ENCODE measurements at places on chromosomes 3 and 15.
A peak's percentile ranks its signal among the peaks of the same experiment; 100 is the strongest.

- no peak for DNase-seq
Measured at GRCh38 chr3:56776556-56776950, 25.2 kb downstream of the ARHGEF3 start.

DNA sequence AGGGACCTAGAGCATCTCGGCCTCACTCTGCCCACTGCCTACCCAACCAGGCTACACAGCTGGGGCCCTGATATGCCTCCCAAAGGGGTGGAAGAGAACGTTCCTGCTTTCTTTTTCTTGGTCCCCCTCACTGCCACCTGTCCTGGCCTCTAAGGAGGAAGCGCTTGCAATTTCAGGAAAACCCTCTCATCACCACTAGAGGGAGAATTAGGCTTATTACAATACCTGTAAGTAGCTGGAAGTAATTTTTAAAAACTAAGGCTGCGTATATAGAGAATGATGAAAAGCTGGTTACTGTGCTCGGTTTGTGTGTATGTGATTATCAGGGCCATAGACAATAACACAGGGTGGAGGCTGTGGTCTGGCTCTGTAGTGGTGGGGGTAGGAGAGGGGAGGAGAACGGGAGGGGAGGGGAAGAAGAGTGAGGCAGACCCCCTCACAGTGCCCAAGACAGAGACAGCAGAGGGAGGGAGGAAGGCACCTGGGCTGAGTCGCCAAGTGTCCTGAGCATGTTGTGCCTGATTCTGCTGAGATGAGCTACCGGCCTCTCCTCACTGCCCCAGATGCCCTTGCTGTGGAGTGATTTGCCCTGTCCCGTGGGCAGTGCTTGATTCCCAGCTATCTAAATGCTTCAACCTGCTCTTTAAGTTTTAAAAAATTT is 3.3 kb downstream of the GABRG3 start:
- DNase-seq, result no peak

- no peak for DNase-seq
Measured at GRCh38 chr3:1962396-1963088, 136.1 kb upstream of the CNTN4 start.

DNA sequence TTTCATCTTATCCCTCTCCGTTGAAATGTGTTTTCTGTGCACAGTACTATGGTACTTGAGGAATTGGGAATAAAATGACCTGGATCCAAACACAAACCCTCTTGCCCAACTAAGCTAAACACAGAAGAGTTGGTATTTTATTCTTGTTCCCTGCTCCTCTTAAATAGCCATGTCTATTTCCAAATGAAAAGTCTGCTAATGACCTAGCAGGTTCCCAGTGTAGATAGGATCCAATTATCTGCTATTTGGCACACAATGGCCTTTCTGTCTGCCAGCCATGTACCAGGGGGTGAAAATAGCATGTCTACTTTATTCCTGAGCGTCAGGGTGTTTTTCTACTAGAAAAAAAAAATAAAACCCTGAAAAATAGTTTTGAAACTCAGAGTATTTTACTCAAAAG is 657.0 kb upstream of the NAALADL2 start:
- DNase-seq, result no peak

GRCh38 chr3:156751461-156752025 is 74.6 kb upstream of the LEKR1 start:
- DNase-seq, result no peak

DNA sequence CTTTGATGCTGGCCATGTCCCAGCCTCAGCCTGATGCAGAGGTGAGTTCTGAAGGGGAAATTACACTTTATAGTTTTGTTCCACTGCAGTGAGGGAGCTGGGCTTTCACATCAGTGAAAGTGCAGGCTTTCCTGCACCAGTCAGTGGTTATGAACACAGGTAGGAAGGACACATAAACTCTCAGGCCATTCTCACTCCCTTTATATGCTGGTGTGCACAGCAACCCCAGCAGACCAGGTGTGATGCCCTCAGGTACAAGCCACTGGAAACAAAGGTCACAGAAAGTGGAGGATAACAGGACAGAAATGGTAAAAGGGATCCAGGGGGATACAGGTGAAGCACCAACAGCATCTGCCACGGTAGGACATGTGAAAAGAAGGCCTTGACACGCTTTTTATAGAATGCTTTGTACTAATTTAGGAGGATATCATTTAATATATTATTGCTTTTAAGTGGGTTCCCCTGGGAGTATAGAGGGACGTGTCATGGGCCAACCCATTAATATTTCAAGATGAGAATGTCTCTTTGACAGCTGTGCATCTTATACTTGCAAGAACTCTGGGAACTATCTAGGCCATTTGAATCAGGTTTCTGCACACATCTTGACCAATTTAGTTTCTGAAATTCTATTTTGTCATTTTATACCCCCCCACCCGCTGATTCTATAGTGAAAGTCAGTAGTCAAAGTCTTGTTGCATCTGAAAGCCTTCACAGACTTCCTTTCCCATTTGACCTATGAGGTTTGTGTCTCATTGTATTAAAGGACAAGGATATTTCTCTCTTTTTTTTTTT is 25.0 kb upstream of the BLM start:
- no peak for DNase-seq

DNA sequence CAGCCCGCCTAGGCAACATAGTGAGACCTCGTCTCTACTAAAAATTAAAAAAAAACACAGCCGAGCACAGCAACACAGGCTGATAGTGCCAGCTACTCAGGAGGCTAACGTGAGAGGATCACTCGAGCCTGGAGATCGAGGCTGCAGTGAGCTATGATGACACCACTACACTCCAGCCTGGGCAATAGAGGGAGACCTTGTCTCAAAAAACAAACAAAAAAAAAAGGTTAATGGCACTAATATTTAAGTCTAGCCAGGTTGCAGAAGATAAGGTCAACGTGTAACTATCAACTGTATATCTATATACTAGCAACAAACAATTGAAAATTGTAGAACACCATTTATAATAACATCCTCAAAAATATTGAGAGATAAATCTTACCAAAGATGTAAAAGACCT is 75.1 kb downstream of the MYO9A start:
- DNase-seq, result no peak

DNA sequence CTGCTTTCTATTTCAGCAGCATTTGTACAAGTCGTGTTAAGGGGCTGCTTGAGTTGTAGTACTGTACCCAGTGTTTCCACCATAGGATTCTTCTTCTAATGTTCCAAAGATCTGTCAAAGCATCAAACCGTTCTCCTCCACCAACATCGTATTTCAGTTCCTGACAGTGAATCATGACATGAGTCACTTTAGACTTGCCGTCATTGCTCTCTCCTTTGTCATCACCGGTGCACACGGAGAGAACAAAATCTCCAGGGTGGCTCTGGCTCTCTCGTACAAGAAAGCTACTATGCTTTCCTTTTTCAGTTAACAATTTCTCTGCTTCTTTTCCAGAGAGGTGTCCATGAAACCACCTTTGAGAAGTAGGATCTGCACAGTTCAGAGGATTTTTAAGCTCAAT is 270.9 kb upstream of the CCDC54 start:
- DNase-seq, result no peak

DNA sequence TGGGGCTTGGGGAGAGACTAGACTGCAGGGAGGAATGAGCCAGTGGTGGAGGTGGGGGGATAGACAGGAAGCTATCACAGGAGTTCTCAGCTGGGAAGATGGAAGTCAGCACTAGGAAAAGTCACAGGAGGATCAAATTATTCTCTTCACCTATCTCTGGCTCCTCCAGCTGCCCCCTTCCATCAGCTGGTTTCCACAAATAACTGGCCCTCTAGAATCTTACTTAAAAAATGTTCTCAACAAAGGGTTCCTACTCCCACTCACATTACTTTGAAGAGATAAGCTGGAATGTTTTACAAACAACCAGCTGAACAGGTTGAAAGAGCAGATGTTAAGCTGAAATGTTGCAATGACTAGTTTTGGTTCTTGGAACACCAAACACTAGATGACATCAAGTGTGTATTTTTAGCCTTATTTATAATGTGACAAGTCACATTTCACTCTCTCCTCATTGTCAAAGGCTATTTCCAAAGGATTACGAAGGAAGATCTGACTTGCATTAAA is 102.7 kb upstream of the AADACL2 start:
- no peak for DNase-seq

DNA sequence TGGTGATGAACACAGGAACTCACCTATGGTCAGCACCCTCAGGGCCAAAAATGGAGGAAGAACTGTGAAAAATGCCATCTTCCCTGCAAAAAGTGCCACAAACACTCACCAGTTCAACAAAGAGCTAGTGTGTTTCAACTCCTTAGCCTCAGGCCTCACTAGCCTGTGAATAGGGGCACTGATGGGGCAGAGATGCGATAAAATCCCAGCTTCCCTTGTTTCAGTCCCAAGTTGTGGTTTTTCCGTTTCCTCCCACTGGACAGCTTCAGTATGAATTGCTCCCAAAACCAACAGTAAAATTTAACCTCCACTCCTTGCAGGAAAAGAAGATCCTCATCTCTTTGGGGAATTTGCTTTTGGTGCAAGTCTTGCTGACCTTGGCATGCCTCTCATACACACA is 117.4 kb upstream of the ADAMTS9 start:
- DNase-seq, result no peak

GRCh38 chr15:63517628-63518027 is 13.2 kb downstream of the USP3 start:
- no peak for DNase-seq

GRCh38 chr3:109926376-109926775 is 589.0 kb upstream of the DPPA4 start:
- no peak for DNase-seq

GRCh38 chr15:35136321-35137189 is 51.5 kb upstream of the NANOGP8 start:
- no peak for DNase-seq

DNA sequence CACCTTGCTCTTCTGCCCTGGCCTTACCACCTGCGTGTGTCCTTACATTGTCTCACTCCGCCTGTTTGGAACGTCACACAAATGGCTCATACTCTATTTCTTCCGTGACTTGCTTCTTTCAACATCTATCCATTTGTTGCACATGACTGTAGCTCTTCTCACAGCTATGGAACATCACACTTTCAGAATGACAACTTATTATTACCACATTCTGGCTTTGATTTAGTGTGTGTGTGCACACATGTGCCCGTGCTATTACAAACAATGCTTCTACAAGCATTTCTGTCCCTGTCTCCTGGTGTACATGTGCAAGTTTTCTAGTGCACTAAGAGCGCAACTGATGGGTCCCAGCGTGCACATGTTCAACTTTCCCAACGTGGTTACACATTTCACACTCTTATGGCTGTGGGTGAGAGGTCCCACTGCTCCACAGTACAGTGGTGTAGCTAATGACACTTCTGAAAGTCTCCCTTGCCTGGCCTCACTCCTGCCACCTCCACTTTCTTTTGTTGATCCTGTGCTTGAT is 37.8 kb downstream of the PTH1R start:
- no peak for DNase-seq

GRCh38 chr3:17730318-17730967 is 12.0 kb downstream of the TBC1D5 start:
- no peak for DNase-seq

DNA sequence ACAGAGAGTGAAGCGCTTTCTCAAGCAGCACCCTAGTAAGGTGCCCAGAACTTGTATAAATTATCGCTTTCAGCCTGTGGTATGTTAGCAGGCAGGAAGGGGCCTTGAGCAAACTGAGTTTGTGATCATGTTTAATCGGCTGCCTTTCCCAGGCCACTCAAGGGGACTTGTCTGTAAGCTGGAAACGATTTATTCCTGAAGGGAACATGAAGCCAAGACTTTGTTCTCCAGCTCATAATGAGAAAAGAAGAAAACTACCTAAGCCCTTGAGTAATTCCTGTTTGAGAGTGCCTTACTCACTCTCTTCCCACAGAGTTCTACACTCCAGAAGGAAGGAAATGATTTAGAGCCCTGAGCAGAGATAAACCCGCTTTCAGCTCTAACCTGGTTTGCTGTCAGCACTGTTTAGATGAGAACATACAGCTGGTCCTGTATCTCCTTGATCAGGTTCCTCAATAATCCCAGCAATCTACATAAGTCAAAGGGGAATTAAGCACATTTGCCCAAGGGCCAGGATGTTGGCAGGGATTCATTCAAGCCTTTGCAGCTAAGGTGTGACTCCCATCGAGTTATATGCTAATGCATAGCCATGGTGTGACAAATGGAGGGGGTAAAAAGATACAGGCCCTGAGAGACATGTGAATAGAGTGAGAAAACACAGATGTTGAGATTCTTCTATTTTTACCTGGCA is 187.7 kb upstream of the SLC24A5 start:
- no peak for DNase-seq

- no peak for DNase-seq
Measured at GRCh38 chr15:95577927-95578326, 752.6 kb upstream of the NR2F2 start.

DNA sequence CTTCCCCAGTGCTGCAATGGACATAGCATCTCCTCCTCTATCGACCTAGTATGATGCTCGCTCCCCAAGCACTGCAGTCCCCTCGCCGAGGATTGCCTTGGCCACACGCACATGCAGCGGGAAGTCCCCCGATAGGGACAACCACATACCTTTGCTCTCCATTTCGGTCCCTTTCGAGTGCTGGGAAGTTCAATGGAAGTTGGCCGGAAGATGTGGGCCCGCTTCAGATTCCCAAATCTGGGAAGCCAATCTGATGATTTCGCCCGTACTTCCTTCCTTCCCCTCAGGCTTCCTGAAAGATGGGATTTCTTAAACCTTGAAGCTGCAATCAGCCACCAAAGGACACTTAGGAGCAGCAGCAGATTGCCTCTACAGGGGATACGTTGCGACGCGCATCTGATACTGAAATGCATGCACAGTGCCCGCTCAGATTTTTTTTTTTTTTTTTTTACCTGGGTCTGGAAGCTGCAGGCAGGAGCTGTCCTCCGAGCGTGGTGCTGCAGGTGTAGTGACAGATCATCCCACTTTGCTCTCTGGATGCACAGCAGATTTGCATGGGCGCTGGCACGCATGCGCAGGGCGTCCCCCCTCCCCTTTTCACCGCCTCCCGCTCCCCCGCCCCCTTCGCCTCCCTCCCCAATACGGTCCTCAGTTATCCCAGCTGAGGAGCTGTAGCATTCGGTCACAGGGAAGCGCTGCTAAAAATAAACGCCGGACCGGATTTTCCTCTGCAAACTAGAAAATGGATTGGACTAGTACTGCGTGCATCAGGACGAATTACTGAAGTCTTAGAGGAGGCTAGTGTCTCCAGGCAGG is at the start of gene FGF12:
FGF12 (minus strand) TSS at position 510 of the 816 bp plus-strand sequence.
- peak; percentile 3 for DNase-seq

GRCh38 chr15:72248514-72248913 is 17.5 kb upstream of the PKM start:
- no peak for DNase-seq

- DNase-seq, result no peak
Measured at GRCh38 chr3:105238367-105238766, 128.3 kb upstream of the ALCAM start.
